Left ventricle myocardium inferior (tissue), 1 donor: ENCODE measurements at places on chromosomes 7 and 10. TPM values are rescaled to one million over a fixed set of nuclear protein-coding genes. Genes with fewer than 3 reads are reported as not detected.

The ARID5B gene
- 13.7 TPM for total RNA-seq

The OR6B1 gene
- not detected for total RNA-seq

The CYTH3 gene
- total RNA-seq, result 25.5 TPM

The TLL2 gene
- 7.0 TPM for total RNA-seq

The ABCC2 gene
- 0.22 TPM for total RNA-seq

The PTPRN2 gene
- total RNA-seq, result 1.3 TPM

The FGF8 gene
- not detected for total RNA-seq

The TMEM270 gene
- total RNA-seq, result not detected

The GTPBP10 gene
- total RNA-seq, result 24.2 TPM

The MMP21 gene
- total RNA-seq, result not detected

The C10orf143 gene
- total RNA-seq, result 1.7 TPM

The MNX1 gene
- total RNA-seq, result not detected

The ACTR3C gene
- total RNA-seq, result 5.1 TPM

DNA sequence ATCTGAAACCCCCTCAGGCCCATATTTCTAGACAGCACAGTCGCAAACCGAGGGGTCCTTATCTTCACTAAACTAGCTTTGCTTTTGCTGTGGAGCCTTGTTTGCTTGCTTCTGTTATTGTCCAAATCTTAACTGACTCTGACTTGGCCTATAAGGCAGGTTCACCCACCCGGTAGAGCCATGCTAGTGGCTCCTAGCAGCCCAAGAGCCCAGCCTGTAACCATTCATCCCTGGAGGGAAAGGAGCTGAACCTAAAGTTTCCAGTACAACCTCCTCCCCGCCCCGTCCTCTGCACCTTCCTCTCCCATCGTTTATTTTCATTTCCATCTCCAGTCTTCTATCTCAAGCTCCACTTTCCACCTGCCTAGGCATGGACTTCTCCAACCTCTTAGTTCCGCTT is 345.7 kb downstream of the PTPRN2 start:
- no peak for DNase-seq

DNA sequence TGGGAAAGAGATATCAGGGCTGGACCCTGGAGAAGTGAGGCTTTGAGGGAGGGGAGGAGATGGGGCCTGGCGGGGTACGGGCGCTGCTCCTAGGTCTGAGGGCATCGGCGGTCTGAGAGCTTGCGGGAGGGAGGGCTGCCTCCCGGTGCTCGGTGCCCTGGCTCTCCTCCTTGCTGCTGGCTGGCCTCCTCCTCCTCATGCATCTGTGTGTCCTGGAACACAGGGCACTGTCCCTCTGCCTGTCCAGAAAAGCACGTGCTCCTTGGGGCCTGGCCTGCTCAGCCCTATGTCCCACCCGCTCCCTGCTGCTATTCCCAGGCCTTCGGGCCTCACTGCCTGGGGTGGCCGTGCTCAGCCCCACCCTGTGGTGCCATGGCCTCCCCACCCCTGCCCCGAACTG is 166.9 kb downstream of the RNF216 start:
- DNase-seq, result no peak

GRCh38 chr10:5946786-5947185 is 30.6 kb downstream of the IL15RA start:
- DNase-seq, result no peak

DNA sequence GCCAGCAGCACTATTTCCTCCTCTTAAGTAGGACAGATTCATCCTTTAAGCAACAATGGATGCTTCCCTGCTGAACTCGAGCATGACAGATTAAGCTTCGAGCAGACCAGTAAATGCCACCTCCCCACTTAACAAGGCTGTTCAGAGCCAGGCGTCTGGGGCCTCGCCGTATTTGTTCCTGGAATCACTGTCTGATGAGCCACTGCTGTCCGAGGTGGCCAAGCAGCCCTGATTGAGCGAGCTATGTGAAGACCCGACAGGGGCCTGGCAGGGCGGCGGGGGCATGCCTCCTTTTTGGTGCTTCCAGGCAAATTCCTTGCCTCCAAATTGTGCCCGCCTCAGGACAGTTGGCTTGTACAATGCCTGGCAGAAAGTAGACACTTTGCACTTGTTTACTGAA is 862.6 kb downstream of the NRG3 start:
- no peak for DNase-seq

GRCh38 chr10:3668276-3668965 is 116.6 kb downstream of the KLF6 start:
- DNase-seq, result no peak

GRCh38 chr10:74862625-74863024 is 36.2 kb downstream of the KAT6B start:
- no peak for DNase-seq

DNA sequence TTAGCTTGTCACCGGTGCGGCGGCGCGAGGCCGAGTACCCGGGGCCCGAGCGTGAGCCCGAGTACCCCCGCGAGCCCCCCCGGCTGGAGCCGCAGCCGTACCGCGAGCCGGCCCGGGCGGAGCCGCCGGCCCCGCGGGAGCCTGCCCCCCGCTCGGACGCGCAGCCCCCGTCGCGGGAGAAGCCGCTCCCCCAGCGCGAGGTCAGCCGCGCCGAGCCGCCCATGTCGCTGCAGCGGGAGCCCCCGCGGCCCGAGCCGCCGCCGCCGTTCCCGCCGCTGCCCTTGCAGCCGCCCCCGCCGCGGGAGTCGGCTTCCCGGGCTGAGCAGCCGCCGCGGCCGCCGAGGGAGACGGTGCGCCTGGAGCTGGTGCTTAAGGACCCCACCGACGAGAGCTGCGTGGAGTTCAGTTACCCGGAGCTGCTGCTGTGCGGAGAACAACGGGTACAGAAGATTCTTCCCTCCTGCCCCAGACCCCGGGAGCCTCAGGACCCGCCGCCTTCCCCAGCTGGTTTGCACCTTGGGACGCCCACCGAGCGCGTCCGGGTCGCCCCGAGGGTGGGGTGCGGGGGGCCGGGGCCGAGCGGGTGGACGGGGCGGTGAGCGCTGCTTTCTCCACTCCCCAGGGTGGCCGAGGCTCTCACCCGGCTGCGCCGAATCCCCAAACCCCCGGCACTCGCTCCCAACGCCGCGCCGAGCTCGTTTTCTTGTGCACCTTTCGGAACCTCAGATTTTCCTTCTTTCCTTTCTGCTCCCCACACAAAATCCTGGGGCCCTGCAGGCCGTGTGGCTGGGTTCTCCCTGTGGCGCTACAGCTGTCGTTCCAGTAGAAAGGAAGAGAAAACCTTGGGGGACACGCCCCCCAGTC is 708 bp downstream of the UBN2 start:
- DNase-seq, result peak; percentile 17

GRCh38 chr10:77110757-77111156 is 526.9 kb downstream of the KCNMA1 start:
- no peak for DNase-seq

DNA sequence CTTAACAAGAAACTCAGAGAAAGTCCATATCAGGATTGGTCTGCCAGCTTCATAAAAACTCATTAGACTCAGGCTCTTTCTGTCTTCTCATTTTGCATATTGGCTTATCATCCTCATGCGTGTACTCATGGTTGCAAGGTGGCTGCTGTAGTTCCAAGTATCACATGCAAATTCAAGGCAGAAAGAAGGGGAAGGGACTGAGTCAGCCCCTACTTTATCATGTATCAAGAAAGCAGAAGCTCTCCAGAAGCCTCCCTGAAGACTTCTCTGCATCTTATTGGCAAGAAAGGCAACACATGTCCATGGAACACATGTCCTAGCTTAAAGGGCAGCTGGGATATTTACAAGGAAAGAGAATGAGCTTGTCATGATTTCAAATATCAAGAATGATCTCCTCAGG is 19.4 kb upstream of the EZH2 start:
- DNase-seq, result no peak

GRCh38 chr10:112802411-112803022 is 147.5 kb upstream of the TCF7L2 start:
- DNase-seq, result no peak

DNA sequence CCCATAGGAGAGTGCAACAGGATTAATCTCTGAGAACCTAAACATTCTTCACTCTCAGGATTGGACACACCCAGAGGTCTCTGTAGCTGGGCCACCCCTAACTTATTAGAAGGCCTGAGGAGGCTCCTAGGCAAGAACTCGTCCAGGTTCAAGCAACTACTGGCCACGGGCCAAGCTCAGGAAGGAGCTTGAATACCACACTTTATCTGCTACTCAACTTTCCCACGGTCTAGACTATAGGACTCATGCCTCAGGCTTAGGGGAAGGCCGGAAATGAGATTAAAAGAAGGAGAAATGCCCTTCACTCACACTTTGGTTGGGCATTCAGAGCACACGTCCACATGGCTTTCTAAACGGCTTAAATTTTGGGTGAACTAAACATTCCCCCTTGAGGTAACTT is 142.8 kb upstream of the PHYHIPL start:
- DNase-seq, result no peak

DNA sequence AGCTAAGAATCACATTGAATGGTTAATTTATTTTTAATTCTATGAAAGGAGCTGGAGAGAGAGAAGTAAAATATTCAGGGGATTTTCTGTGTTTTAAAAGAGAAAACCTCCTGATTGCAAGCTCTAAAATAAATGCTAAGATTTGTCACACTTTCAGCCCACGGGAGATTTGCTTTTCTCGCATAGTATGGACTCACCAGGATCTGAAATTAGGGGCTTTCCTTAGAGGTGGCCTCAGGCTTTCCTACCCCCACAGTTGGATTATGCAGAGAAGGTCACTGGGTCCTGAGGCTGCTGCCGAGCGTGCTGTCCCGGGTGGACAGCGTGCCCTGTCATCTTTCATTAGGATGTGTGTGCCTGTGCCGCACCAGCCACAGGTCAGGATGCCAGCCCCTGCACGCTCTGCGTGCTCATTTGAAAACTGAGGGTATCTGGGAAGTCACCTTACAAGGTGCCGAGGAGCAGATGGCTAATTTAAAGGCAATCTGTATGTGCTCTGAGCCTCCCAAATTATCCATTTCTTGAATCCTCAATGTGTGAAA is 258.8 kb downstream of the CELF2 start:
- DNase-seq, result no peak

DNA sequence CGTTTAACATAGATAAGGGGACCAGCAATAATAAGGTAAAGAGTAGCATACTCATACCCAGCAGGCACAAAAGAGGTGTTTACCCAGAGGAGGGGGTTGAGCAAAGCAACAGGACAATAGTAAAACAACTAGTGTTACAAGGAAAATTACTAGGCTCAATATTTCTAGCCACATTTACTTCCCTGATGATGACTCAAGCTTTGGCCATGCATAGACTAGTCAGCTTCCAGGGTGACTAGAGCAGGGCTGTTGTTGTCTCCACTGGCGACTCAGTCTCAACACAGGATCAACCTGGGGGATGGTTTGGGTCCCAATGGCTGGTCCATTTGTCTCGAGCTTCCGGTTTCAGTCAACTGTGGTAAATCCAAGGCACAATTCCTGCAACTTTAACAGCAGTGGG is 217.7 kb upstream of the KCND2 start:
- no peak for DNase-seq

GRCh38 chr10:46024948-46025347 is 5.5 kb downstream of the NCOA4 start:
- DNase-seq, result no peak

GRCh38 chr7:31445686-31446355 is 68.1 kb upstream of the ITPRID1 start:
- no peak for DNase-seq

GRCh38 chr10:110502851-110503301 is 5.2 kb downstream of the DUSP5 start:
- DNase-seq, result peak; percentile 40

DNA sequence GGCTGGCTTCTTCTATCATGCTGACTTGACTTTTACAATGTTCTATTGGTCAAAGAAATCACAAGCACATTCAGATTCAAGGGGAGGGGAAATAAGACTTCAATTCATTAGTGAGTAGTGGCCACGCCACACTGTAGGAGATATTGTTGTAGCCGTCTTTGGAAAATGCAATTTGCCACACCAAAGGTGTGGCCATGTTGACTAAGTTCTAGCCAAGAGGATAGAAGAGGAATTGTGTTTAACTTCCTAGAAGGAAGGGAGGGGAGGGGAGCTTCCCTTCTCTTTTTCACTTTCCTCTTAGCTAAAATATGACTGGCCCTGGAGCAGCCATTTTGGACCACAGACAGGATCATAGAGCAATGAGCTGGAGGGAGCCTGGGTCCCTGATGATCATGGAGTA is 3.4 kb upstream of the PRKAR2B start:
- no peak for DNase-seq

DNA sequence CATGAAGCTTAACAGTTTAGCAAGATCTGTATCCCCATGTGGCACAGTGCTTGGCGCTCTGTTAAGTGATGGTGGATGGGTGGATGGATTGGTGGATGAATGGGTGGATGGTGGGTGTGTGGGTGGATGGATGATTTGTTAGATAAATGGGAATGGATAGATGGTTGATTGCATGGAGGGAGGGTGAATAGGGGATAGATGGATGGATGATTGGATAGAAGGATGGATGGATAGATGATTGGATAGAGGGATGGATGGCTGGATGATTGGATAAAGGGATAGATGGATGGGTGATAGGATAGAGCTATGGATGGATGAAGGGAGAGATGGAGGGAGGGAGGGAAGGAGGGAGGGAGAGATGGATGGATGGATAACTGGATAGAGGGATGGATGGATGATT is 229.7 kb downstream of the CUX1 start:
- DNase-seq, result no peak

DNA sequence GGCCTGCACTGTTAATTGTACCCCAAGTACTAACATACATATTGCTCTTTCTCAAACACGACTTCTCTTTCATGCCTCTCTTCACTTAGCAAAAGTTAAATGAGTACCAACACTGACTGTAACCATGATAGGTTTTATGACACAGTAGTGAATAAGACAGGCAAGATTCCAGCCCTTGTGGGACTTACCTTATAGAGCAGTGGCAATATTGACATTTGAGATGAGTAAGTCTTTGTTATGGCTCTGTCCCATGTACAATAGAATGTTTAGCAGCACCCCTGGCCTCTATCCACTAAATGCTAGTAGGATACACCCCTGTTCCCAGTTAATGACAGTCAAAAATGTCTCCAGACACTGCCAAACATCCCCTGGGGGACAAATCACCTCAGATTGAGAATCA is 11.9 kb upstream of the COL1A2 start:
- DNase-seq, result no peak

- no peak for DNase-seq
Observed at GRCh38 chr10:52257692-52258075, 56.4 kb upstream of the DKK1 start.

GRCh38 chr10:126394948-126395347 is 6.7 kb upstream of the ADAM12 start:
- no peak for DNase-seq

GRCh38 chr7:24129597-24129996 is 154.4 kb upstream of the NPY start:
- DNase-seq, result no peak
